ENCODE measurements at places on chromosomes 5 and 9. TPM values are rescaled to one million over a fixed set of nuclear protein-coding genes. Genes with fewer than 3 reads are reported as not detected.

FBP2 gene
- not detected for total RNA-seq

MXD3 gene
- total RNA-seq = 11.0 TPM

OR2Y1 gene
- total RNA-seq = not detected

MEGF10 gene
- total RNA-seq = 0.27 TPM

PROB1 gene
- 2.4 TPM for total RNA-seq

DNA sequence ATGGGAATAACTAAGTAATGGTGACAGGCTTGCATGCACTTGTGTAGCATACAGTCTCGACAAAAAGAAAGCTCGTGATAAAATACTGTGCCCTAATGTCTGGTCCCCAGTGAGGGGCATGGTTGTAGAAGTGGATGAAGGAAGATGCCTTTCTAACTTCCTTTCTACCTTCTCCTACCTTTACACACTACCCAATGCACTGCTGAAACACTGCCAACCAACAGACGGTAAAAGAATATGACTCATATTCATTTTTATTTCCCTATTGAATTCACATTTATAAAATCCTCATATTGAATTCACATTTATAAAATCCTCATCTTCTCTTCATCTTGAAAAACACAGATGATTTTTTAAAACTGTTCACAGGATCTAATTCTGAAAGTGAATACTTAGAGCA lies 223.0 kb downstream of the PJA2 start:
- DNase-seq = no peak

GRCh38 chr5:37495668-37496347 lies 116.7 kb downstream of the WDR70 start:
- no peak for DNase-seq

DNA sequence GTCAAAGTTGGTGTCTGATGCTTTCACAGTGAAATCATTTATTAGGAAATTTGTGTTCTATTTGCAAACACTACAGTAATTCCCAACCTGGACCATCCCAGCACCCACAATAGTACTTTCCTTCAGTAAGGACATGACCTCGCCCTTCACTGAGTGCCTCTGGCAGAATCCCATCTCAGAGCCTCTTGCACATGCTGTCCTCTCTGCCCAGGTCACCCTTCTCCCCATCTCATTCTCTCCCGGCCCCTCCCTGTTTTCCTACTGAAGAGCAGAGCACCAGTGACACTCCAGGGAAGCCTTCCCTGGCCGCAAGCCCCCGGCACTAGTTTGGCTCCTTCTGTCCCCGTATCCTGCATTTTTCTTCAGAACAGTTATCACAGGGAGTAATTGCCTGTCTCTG lies 220.4 kb downstream of the MAPKAP1 start:
- DNase-seq = no peak

- DNase-seq = no peak
These were observed 30.1 kb upstream of the RAI14 start for GRCh38 chr5:34626036-34626435.

GRCh38 chr9:105646879-105647594 lies 15.2 kb upstream of the TAL2 start:
- no peak for DNase-seq

GRCh38 chr9:89916001-89916597 lies 311.3 kb downstream of the GADD45G start:
- DNase-seq = no peak

- no peak for DNase-seq
These were observed 56.1 kb downstream of the MED27 start for GRCh38 chr9:132023419-132024180.

- no peak for DNase-seq
These were observed 221.4 kb downstream of the SEMA5A start for GRCh38 chr5:9324348-9325077.

Data from hematopoietic multipotent progenitor cell (in vitro differentiated cells).